GDM1 (cell line): ENCODE measurements at places on chromosomes 5 and 9.

DNA sequence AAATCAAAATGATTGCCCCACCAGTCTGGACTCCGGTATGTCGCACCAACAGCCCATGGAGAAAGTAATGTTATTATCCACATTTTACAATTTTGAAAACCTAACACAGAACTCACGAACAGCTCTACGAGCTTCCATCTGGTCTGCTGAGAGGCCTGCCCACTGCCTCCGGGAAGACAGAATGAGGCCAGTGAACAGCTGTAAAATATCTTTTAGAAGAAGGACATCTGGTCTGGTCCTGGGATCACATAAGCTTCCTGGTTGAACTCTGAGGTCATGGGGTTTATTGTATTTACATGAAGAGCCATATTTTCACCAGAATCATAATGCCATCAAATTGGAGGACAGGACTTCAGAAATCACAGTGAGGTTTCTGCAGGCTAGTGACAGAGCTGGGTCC, 89.0 kb downstream of the FRMD3 start:
- DNase-seq = no peak

DNA sequence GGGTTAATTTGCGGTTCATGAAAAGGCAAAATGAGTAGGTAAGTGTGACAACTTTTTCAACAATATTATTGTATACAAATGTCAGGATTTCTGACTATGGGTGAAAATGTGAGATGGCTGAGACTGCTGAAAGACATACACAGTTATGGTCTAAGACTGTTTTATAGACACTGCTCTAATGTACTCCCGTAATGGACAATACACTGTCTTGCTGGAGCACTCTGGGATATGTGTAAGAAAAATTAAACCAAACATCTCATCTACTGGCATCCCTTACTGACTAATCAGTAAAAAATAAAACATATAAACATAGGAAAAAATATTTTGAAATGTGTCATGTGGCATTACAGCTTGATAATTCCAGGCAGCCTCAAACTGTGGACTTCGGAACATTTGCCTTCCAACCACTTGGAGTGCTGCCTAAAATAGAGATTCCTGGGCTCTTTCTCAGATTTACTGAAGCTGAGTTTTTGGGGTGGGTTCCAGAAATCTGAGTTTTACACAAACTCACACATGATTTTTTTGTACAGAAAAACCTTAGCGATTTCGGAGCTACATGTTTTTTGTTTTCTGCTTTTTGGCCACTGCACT, 233.9 kb upstream of the TBCA start:
- DNase-seq = no peak

GRCh38 chr5:133934311-133934710, 34.1 kb downstream of the C5orf15 start:
- no peak for DNase-seq

GRCh38 chr9:117718085-117718484, 13.9 kb downstream of the TLR4 start:
- DNase-seq = peak; percentile 13

GRCh38 chr9:115531410-115532125, 413.6 kb upstream of the TNC start:
- no peak for DNase-seq

- no peak for DNase-seq
These were observed 779.8 kb downstream of the TLE4 start for GRCh38 chr9:80351612-80352011.

DNA sequence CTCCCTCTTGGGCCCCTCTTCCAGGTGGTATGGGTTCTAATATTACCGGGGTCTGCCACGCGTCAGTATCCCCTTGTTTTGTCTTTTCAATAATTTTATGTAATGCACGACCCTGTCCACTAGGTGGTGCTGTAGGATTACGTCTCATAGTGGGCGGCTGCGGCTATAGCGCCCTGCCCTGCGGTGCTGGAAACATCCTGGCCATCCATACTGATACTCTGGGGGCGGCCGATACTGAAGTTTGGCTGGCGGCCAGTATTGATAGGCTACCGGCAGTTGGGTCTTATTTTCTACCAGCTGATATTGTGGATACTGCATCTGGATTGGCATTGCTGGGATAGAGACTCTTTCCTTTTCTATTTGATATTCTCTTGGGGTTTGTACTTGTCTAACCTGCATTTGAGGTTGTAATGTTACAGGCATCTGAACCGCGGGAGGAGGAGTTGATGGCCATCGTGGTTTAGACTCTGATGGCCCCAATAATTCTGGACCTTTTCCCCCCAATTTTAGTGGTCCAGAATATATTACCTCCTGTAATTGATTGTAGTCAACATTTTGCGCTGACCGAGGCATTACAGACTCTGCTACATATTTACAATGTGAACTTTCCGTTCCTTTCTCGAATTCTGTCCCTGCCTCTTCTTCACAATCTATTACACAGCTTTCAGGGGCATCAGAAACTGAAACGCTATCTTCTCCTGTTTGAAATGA, 3.3 kb upstream of the TMEM141 start:
- DNase-seq = peak; percentile 59

- DNase-seq = no peak
These were observed 293.3 kb downstream of the MAN2A1 start for GRCh38 chr5:109982966-109983534.

- no peak for DNase-seq
These were observed 6.6 kb downstream of the FBXW11 start for GRCh38 chr5:171999877-172000276.

GRCh38 chr9:127444283-127444920, 6.8 kb downstream of the RPL12 start:
- DNase-seq = no peak

- DNase-seq = no peak
These were observed 143.9 kb downstream of the SEMA5A start for GRCh38 chr5:9401786-9402472.

- DNase-seq = peak; percentile 57
These were observed 45.9 kb downstream of the PRRT1B start for GRCh38 chr9:131590907-131591844.

- DNase-seq = no peak
These were observed 54.1 kb upstream of the ALDH1A1 start for GRCh38 chr9:73006986-73007385.

- DNase-seq = peak; percentile 13
These were observed 87.6 kb downstream of the ERP44 start for GRCh38 chr9:100011062-100011681.

GRCh38 chr9:35618854-35619799, 914 bp upstream of the CD72 start:
- peak; percentile 84 for DNase-seq

- no peak for DNase-seq
These were observed 13.9 kb downstream of the ALDOB start for GRCh38 chr9:101421653-101422065.
